ENCODE measurements at places on chromosomes 7 and 10.

DNA sequence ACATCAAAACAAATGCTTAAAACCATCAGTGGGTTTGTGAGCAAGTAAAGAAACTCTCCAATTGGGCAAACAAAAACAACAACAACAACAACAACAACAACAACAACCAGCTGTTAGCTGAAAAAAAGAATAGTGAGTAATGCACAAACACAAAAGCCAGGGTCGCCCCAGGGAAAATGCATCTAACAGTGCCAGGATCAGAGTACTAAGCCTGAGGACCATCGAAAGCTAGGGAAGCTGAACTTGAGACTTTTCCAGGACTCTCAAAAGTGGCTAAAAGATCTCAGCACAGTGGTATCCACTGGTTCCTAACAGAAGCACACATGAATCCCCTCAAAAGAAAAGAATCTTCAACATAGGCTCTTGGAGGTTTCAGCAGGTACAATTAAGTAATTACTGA is 83.3 kb downstream of the CPXM2 start:
- no peak for DNase-seq

- no peak for DNase-seq
These were observed 91.6 kb downstream of the HTR5A start for GRCh38 chr7:155161690-155162089.

DNA sequence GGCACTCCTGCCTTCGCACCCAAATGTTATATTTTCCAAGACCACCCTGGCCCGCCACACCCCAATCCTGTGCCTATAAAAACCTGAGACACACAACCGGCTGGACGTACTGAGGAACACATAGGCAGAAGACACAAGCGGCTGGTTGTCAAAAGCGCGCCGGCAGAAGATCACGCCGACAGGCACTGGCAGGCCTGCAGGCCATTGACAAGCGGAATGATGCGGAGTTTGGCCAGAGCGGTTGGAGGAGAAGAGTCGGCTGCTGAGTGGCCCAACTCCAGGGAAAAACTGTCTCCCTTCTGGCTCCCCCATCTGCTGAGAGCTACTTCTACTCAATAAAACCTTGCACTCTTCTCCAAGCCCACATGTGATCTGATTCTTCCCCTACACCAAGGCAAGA is 39.7 kb upstream of the SAMD8 start:
- DNase-seq: no peak

DNA sequence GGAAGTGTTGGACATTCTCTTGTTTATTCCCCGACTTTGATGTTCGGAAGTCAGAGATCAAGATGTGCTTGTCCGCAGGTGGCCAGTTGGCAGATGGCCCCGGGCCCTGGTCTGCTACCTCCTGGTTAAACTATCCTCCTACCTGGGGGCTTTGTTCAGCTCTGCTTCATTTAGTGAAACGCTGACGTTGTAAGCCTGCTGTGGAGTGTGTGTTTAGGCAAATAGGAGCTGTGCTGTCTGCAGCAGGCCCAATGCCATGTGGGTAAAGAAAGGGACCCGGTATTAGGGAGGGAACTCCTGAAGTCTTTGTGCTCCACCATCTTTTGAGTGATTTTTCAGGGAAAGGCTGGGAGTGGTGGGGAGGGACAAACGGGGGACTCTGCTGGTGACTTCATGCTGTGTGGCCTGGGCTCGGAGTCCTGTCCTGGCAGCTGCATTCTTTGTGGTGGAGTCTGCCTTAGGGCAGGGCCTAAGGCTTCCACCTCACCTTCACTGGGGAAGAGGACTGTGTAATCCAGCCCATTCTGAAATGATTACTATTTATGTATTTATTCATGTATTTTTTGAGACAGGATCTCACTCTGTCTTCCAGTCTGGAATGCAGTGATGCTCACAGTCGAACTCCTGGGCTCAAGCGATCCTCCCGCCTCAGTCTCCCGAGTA is 171.1 kb upstream of the KLF6 start:
- no peak for DNase-seq

- no peak for DNase-seq
These were observed 42.2 kb upstream of the OPALIN start for GRCh38 chr10:96401036-96401435.

DNA sequence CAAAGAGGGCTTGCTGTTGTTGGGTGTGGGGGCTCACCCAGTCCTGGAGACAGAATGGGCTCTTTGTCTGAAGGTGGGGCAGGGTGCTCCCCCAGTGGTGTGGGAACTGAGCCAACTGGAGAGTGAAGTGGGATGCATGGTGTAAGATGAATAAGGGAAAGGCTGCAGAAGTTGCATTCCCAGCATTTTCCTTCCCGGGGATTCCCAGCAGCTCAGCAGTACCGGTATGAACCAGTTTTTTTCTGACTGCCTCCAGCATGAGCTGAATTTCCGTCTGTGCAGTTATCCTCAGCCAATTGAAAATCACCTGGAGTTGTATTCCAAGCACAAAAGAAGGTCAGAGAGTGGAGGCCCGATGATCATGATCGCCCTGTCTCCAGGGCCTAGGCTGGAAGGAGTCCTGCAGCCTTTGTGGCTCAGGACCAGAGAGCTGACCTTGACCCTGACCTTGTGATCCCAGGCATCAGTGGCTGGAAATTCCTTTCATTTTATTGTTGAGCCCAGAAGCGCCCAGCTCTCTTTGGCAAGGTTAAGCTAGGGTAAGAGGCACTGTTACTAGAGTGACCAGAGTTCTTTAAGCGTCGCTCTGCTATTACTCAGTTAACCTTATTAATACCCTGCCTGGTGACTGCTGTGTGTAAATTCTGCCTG is 33.4 kb downstream of the OGDH start:
- DNase-seq: no peak

- peak; percentile 88 for DNase-seq
These were observed 75.9 kb downstream of the RGS10 start for GRCh38 chr10:119466655-119467054.

DNA sequence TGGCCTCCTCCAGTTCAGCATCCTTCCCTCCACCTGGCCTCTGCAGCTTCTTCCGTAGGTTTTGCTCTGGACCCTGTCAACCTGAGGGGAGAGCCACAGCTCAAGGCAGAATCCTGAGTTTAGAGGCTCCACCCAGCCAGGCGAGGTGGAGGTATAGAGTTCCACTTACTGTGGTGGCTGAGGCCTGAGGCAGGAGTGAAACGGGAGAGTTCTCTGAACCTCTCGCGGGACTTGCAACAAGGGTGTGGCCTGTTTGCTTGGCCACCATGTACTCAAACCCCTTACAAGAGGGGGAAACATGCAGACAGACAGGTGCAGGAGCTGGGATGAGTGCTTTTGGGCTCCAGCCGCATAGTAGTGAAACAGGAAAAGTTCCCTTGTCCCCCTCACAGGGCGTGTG is 154.0 kb upstream of the C7orf33 start:
- no peak for DNase-seq

DNA sequence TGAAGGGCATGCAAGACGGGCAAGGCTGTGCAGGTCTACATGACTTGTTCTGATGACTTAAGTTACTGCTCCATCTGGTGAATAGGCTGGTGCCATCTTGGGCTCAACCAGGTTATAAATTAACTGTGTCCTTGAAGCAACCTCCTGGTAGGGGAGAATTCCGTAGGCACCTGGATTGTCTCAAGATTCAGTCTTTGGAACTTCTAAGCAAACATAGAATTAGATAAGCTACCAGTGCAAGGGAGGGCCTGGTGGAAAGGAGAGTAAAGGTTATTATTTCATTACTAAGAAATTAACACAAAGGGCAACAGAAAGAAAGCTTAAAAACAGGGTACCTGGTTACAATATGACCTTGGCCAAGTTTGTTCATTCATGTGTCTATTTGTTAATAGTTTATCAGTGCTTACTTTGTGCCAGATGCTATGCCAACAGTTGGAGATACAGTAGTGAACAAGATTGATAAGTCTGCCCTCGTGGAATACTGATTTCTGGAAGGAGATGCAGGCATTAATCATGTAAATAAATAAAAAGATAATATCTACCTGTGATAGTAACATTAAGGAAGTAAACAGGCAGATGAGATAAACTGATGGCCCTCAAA is 107.0 kb upstream of the PALS2 start:
- no peak for DNase-seq

- no peak for DNase-seq
These were observed 19.5 kb downstream of the WDFY4 start for GRCh38 chr10:48704156-48704555.

DNA sequence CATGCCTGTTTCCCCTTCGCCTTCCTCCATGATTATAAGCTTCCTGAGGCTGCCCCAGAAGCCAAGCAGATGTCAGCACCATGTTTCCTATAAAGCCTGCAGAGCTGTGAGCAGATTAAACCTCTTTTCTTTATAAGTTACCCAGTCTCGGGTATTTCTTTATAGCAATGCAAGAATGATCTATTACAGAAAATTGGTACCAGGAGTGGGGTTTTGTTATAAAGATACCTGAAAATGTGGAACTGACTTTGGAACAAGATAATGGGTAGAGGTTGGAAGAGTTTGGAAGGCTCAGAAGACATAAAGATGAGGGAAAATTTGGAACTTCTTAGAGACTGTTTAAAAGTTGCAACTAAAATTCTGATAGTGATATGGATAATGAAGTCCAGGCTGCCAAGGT is 4.8 kb upstream of the RSU1 start:
- DNase-seq: no peak

GRCh38 chr10:98673171-98673782 is 226.5 kb upstream of the HPS1 start:
- DNase-seq: no peak

DNA sequence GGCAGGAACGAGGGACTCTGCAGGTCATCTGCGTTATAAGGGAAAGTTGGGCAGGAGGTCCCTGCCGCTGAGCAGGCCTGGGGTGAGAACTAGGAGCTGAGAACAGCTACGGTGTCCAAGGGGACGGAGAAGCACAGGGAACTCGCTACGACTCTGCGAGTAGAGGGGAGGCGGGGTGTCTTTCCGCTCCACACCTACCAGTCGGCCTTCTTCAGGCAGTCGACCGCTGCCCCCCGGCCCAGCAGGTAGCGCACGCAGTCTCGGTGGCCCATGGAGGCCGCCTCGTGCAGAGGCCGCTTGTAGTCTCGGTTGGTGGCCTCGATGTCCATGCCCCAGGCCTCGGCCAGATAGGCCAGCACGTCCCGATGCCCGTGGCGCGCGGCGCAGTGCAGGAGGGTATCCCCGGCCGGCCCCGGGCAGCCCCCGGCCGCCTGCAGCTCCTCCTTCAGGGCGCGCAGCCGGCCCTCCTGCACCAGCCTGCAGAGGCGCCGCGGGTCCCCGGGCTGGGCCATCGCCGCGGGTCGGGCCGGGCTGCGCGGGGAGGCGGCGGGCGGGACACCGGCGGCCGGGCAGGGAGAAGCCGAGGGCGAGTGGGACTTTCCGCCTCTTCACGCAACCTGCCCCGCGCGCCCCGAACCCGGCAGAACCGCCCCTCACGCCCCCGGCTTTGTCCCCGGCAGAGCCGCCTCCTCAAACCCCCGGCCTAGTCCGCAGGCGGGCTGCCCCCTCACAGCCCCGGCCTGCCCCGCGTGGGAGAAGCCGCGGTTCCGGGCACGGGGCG is 660 bp downstream of the ANKRD16 start:
- DNase-seq: peak; percentile 60

DNA sequence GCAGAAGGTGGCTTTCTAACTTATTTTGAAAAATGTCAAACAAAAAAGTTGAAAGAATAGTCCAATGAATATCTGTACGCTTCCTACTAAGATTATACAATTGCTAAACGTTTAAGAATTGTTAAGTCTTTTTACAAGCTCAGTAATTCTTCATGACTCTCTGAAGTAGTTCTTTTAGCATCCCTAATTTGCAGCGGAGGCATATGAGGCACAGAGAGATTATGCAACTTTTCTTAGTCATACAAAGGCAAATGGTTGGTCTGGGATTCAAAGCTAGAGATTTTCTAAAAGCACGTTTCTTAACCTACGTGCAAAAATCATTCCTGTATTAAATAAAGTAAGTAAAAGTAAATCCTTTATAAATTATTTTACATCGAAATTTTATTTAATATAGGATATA is 254.2 kb downstream of the MAGI2 start:
- no peak for DNase-seq

DNA sequence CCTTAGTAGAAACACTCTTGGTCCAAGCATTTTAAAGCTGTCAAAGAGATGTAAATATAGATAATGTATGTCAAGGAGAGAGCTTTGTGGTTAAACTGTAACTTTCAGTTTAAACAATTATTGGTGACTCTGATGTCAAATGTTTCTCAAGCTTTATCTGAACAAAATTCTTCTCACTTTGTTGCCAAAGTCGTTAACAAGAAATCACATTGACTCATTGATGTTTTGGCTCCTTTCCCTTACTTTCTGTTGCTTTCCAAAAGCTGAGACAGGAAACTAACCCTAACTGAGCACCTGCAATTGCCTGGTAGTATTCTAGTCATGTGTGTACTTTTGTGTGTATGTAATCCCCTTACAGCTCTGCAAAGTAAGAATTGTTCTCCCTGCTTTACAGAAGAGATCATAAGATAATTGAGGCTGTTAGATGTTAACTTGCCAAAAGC is 108.5 kb downstream of the CFTR start:
- no peak for DNase-seq

- peak; percentile 69 for DNase-seq
These were observed 129.0 kb downstream of the MARCHF5 start for GRCh38 chr10:92419740-92420545.

- DNase-seq: peak; percentile 32
These were observed 25.1 kb downstream of the ALOX5 start for GRCh38 chr10:45399113-45399512.

GRCh38 chr10:112915590-112916572 is 34.2 kb upstream of the TCF7L2 start:
- no peak for DNase-seq

DNA sequence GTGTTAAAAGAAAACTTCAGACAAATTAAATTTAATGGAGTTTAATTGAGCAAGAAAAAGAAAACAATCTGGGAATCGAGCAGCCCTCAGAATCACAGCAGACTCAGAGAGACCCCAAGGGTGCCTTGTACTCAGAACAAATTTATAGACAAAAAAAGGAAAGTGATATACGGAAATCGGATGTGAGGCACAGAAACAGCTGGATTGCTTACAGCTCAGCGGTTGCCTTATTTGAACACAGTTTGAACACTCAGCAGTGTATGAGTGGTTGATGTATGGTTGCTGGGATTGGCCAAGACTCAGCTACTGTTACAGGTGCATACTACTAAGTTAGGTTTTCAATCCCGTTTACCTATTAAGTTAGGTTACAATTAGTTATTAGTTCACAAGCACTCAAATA is 103.8 kb upstream of the LYZL1 start:
- DNase-seq: no peak

- no peak for DNase-seq
These were observed 146.6 kb downstream of the C10orf105 start for GRCh38 chr10:71572962-71573361.

DNA sequence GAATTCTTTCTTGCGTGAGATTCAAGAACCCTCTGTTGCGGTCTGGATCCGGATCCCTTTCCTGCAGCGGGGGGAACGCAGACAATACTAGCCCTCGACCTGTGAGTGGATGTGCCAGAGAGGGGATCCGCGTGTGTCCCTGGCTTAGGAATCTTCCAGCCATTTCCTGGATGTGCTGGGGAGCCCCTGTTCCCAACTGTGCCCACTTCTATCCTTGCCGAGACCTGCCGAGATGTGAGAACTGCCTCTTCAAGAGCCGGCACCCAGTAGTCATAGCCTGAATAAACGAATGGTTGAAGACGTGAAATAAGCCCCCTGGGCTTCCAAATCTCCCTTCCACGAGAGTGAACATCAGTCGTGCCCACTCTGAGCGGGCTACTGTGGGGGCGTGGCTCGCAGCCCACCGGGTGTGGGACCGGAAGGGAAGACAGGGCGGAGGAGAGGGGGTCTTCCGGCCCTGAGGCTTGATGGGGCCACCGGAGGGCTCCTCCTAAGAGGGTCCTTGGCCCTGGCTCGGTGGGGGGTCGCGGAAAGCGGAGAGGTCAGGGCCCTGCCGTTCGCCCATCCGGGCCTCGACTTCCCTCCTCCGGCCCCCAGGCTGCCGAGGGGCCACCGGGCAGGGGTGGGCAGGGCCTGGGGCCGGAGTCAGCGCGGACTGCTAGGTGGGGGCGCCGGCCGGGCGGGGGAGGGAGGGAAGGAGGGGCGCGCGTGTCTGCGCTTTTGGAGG is 1.3 kb upstream of the CCDC136 start:
- no peak for DNase-seq
